ENCODE measurements at places on chromosomes 6 and 20. TPM values are rescaled to one million over a fixed set of nuclear protein-coding genes. Genes with fewer than 3 reads are reported as not detected.

FAM217A gene
- total RNA-seq = not detected

- no peaks in the 10 kb centered on the region for H3K27me3 ChIP-seq
- no peak overlapping the region for H3K27ac ChIP-seq
- H3K36me3 ChIP-seq = no peaks in the 10 kb centered on the region
- DNase-seq = no peak
- peaks cover 7% of the 10 kb centered on the region for H3K4me1 ChIP-seq
Observed at GRCh38 chr6:38775870-38776269, 60.8 kb downstream of the DNAH8 start.

- no peaks in the 10 kb centered on the region for H3K4me1 ChIP-seq
- H3K27me3 ChIP-seq = no peaks in the 10 kb centered on the region
- no peaks in the 10 kb centered on the region for H3K36me3 ChIP-seq
- no peak overlapping the region for H3K4me3 ChIP-seq
- no peak overlapping the region for H3K27ac ChIP-seq
- DNase-seq = no peak
Observed at GRCh38 chr6:70380252-70380651, 33.1 kb upstream of the FAM135A start.

DNA sequence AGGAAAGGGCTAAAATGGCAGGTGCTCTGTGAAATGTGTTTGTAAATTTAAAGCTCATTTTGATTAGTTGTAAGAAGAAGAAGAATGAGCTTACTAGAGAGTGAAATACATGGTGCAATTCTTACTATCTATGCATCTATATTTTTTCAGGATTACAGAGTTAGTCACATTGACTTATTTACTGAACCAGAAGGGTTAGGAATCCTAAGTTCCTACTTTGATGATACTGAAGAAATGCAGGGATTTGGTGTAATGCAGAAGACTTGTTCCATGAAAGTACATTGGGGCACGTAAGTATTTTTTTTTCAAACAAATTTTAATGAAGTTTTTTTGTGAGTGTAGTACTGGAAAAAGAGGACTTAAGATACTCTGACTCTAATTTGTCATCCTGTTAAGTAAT is 99.3 kb downstream of the RTN4IP1 start:
- H3K4me1 ChIP-seq = peaks cover 8% of the 10 kb centered on the region
- no peaks in the 10 kb centered on the region for H3K27me3 ChIP-seq
- no peak overlapping the region for H3K4me3 ChIP-seq
- H3K36me3 ChIP-seq = peaks cover 39% of the 10 kb centered on the region

TREM2 gene
- total RNA-seq = 62.2 TPM

DNA sequence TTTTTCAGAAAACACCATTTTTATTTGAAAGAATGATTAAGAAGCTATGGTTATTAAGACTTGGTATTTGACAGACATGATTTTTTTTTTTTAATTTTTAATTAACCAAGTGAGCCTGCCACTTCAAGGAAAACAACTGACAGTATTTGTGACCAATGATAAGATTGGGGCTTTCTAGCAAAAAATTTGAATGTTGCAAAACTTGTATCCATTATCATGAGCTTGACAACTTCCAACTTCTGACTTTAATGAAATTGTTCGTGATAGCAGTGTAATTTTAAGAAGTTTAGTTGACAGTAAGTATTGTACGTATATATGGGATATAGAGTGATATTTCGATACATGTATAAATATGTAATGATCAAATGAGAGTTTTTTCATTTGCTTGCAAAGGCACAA is 21.6 kb upstream of the POM121L2 start:
- no peaks in the 10 kb centered on the region for H3K4me1 ChIP-seq
- H3K36me3 ChIP-seq = no peaks in the 10 kb centered on the region
- no peak for DNase-seq
- H3K27ac ChIP-seq = no peak overlapping the region
- H3K27me3 ChIP-seq = peaks cover 44% of the 10 kb centered on the region

GRCh38 chr6:13194852-13195251 is 133.5 kb downstream of the TBC1D7 start:
- H3K4me1 ChIP-seq = no peaks in the 10 kb centered on the region
- no peak overlapping the region for H3K27ac ChIP-seq
- no peaks in the 10 kb centered on the region for H3K36me3 ChIP-seq
- no peaks in the 10 kb centered on the region for H3K27me3 ChIP-seq
- no peak for DNase-seq

DNA sequence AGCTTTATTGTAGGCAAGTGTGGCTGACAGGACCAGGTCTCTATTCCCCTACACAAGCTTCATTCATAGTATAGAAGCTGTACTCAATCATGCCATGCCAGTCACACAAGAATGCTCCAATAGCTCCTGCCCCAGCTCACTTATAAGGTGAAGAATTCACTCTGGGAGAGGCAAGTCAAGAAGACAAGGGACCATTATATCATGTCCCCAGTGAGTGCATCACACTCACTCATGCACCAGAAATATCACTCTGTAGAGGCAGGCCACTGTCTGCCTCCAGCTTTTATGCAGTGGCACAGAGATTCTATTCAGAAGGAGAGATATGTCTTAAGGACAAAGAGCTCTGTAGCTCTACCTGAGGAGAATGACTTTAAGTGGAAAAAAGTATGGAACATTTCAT is 263.2 kb downstream of the GJA1 start:
- H3K36me3 ChIP-seq = no peaks in the 10 kb centered on the region
- H3K4me1 ChIP-seq = no peaks in the 10 kb centered on the region
- DNase-seq = no peak

DNA sequence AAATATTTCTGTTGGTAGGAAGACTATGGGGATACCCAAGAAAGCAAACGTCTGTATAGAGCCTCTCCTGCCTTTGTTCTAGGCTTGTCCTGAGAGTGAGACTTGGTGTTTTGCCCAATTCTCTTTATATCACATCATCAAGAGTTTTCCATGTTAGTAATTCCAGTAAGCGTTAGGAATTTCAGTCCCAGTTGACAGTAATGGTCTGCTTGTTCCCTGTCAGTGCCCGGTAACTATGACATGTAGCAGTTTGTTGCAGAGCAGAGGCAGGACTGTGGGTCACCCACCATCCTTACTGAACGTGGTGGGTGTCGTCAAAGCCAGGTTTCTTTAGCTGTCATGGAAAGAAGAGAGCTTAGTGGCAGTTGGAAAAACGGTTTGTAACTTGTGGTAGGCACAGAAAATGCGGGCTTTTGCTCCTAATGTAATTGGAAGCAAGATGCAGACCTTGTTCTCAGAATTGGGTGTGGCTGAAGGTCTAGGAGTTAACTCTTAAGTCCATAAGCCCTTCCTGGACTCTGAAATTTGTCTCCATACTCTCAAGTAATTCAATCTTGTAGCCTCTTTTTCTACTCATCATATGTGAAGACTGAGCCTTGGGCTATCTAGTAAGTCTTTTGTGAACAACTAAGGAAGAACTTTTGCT is 188.8 kb downstream of the TMEM242 start:
- no peak for DNase-seq
- H3K4me3 ChIP-seq = no peak overlapping the region
- peaks cover 30% of the 10 kb centered on the region for H3K36me3 ChIP-seq
- no peak overlapping the region for H3K27ac ChIP-seq
- peaks cover 11% of the 10 kb centered on the region for H3K4me1 ChIP-seq
- no peaks in the 10 kb centered on the region for H3K27me3 ChIP-seq

DNA sequence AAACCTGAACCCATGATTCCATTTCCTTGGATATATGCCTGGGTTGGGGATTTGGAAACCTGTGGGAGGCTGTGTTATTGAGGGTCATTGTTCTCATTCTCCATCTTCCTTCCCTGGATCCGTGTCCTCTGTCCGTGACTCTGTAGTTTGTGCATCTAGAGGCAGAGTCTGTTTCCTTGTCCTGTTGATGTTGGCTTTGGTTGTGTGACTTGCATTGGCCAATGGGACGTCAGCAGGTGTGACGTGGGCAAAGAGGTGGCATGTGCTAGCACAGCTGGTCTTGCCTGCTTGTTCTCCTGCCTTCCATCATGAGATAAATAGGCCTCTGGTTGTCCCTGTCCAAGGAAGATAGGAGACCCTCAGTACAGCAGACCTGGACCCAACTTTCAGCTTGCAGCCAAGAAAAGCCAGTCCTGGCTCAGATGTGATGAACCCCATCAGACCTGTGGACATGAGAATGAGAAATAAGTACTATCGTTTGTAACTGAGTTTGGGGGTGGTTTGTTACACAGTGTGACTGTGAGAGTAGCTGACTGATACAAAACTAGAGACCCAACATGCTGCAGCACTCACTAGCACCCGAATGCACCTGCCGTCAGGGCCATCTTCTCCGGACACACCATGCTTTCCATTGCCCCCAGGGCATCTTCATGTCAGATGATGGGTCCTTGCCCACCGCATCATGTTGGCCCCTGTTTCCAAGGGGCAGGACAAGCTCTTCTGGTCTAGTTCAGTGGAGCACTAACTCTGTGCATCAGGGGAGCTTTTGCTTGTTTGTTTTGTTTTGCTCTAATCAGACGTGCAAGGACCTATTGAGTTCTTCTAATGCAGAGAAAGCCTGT is 195.3 kb upstream of the SULF2 start:
- no peak overlapping the region for H3K27ac ChIP-seq
- H3K27me3 ChIP-seq = peaks cover 4% of the 10 kb centered on the region
- no peaks in the 10 kb centered on the region for H3K4me1 ChIP-seq
- DNase-seq = no peak

- H3K27ac ChIP-seq = no peak overlapping the region
- no peaks in the 10 kb centered on the region for H3K27me3 ChIP-seq
- no peak overlapping the region for H3K4me3 ChIP-seq
- no peak for DNase-seq
- H3K36me3 ChIP-seq = no peaks in the 10 kb centered on the region
Observed at GRCh38 chr20:48837014-48837413, 9.2 kb upstream of the PREX1 start.

- H3K4me3 ChIP-seq = no peak overlapping the region
- H3K4me1 ChIP-seq = peaks cover 14% of the 10 kb centered on the region
- H3K27me3 ChIP-seq = peaks cover 89% of the 10 kb centered on the region
- H3K27ac ChIP-seq = no peak overlapping the region
Observed at GRCh38 chr6:1622220-1622850, 12.6 kb downstream of the FOXC1 start.

GRCh38 chr6:126888727-126889725 is 229.4 kb upstream of the RSPO3 start:
- no peak overlapping the region for H3K27ac ChIP-seq
- no peaks in the 10 kb centered on the region for H3K27me3 ChIP-seq
- no peaks in the 10 kb centered on the region for H3K36me3 ChIP-seq
- no peak for DNase-seq

GHRH gene
- total RNA-seq = not detected

DNA sequence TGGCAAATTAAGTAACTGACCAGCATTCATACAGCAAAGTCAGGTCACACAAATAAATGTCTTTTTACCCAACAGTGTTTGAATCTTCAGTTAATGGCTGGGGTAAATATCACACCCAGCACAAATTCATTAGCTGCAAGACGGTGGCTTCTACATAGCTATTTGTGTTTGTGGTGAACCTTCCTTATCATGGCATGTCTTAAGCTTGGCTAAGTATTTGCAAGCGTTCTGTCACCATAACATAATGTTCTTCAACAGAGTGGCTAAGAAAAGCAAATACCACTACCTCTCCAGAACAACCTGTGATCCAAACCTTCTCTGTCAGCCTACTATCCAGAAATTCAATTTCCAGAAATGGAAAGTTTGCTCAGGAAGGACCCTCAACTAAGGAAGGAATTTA is 255.6 kb upstream of the TAB2 start:
- H3K4me3 ChIP-seq = no peak overlapping the region
- H3K27me3 ChIP-seq = no peaks in the 10 kb centered on the region
- no peaks in the 10 kb centered on the region for H3K4me1 ChIP-seq
- no peaks in the 10 kb centered on the region for H3K36me3 ChIP-seq
- no peak for DNase-seq

SULF2 gene
- total RNA-seq = 52.8 TPM

GRCh38 chr6:24838081-24838480 is 39.4 kb upstream of the ARMH2 start:
- H3K4me1 ChIP-seq = no peaks in the 10 kb centered on the region
- no peak for DNase-seq
- no peaks in the 10 kb centered on the region for H3K36me3 ChIP-seq
- H3K4me3 ChIP-seq = no peak overlapping the region
- no peaks in the 10 kb centered on the region for H3K27me3 ChIP-seq
- H3K27ac ChIP-seq = no peak overlapping the region

ATG5 gene
- 34.4 TPM for total RNA-seq

GRCh38 chr20:6767536-6768227 is at the start of gene BMP2:
Gene BMP2 (plus strand): TSS chr20:6767686. CDS start chr20:6770127, 2,441 bp downstream.
- H3K4me1 ChIP-seq = no peaks in the 10 kb centered on the region
- peak; percentile 82 for DNase-seq
- no peaks in the 10 kb centered on the region for H3K36me3 ChIP-seq

OVOL2 gene
- 6.7 TPM for total RNA-seq

DNA sequence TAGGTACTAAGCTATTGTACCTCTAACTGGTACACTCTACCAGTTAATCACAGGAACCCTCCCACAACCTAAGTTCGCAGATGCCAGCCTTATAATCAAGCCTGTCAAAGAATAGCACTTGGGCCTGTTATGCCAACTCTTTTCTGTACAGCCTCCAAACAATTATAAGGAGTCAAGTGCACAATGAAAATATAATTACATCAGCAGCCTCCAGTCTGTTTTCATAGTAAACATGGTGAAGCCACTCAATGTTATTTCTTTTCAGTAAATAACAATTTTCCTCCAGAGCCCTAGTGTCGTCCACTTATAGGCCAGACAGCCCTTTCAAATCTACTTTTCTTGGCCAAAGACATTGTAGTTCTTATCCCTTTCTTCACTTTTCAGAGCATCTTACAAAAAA is 82.7 kb upstream of the CARMIL1 start:
- H3K4me3 ChIP-seq = no peak overlapping the region
- H3K4me1 ChIP-seq = peaks cover 8% of the 10 kb centered on the region
- DNase-seq = no peak
- no peaks in the 10 kb centered on the region for H3K27me3 ChIP-seq
- H3K27ac ChIP-seq = no peak overlapping the region

GRCh38 chr20:13400453-13400852 is 179.4 kb downstream of the ISM1 start:
- no peaks in the 10 kb centered on the region for H3K36me3 ChIP-seq
- no peak overlapping the region for H3K27ac ChIP-seq
- no peaks in the 10 kb centered on the region for H3K27me3 ChIP-seq
- H3K4me3 ChIP-seq = no peak overlapping the region

DNA sequence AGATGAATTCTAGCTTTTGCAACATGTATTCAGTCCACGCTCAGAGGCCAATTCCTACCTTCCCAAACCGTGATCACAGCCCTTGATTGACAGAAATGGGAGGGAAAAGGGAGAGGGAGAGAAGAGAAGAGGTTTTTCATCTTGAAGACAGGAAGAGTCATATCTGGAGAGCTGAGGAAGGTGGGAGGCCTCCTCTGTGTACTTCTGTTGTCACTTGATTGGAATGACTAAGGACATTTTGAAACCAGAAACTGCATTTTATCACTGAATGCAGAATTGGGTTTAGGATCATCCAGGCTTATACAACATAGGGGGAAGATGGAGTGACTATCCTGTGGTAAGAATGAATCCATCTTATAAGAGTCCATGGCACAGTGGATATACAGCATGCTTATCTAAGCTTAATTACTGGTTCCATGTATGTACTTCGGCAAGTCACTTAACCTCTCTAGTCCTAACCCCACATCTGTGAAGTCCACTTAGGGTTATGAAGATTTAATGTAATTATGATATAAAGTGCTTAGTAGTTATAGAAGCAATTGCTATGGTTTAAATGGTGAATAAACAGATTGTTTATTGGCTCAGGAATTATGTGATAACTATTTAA is 144.0 kb downstream of the BCKDHB start:
- no peaks in the 10 kb centered on the region for H3K4me1 ChIP-seq
- H3K4me3 ChIP-seq = no peak overlapping the region
- H3K36me3 ChIP-seq = no peaks in the 10 kb centered on the region

CPNE5 gene
- 2.3 TPM for total RNA-seq

- H3K4me1 ChIP-seq = no peaks in the 10 kb centered on the region
- H3K36me3 ChIP-seq = peaks cover 30% of the 10 kb centered on the region
- no peak overlapping the region for H3K4me3 ChIP-seq
- DNase-seq = no peak
Observed at GRCh38 chr6:109762769-109763441, 71.8 kb downstream of the FIG4 start.

Data from upper lobe of right lung (tissue), 1 donor.